ENCODE measurements at places on chromosomes 13 and 19.
A peak's percentile ranks its signal among the peaks of the same experiment; 100 is the strongest.

DNA sequence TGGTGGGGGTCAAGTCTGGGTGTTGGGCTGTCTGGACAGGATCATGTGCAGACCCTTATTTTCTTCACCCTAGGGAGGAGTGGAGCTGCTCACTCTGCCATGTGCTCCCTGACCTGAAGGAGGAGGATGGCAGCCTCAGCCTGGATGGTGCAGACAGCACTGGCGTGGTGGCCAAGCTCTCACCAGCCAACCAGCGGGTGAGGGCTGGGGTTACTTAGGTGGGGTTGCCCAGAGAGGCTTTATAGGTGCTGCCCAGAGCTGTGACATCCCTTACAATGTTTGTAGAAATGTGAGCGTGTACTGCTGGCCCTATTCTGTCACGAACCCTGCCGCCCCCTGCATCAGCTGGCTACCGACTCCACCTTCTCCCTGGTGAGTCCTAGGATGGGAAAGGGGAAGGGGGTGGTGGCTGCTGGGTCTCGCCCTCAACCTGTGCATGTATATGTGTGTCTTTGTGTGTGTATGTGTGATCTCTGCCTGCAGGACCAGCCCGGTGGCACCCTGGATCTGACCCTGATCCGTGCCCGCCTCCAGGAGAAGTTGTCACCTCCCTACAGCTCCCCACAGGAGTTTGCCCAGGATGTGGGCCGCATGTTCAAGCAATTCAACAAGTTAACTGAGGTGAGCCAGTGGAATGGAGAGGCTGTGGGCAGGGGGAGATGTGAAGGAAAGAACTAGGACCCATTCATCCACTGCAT is 5.1 kb downstream of the CHMP2A start:
- DNase-seq: no peak

DNA sequence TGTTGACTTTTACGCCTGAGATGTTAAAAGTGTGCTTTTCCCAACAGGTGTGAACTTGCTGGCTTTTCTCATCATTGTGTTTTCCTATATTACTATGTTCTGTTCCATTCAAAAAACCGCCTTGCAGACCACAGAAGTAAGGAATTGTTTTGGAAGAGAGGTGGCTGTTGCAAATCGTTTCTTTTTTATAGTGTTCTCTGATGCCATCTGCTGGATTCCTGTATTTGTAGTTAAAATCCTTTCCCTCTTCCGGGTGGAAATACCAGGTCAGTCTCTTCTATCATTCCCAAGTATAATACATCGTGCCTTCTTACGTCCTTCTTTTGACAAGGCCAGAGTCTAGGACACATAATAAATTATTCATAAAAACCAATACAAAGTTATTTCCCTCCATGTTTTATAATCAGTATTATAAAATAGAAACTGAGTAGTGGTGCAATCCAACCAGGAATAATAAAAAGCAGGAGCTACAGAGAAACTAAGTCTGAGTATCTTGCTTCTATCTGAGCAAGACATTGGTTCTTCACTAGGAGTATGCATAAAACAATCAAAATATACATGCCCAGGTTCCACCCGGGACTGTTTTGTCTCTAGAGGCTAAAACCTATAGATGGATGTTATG is 57.9 kb downstream of the RXFP2 start:
- DNase-seq: no peak

- no peak for DNase-seq
Observed at GRCh38 chr19:29079356-29080032, 133.5 kb downstream of the UQCRFS1 start.

DNA sequence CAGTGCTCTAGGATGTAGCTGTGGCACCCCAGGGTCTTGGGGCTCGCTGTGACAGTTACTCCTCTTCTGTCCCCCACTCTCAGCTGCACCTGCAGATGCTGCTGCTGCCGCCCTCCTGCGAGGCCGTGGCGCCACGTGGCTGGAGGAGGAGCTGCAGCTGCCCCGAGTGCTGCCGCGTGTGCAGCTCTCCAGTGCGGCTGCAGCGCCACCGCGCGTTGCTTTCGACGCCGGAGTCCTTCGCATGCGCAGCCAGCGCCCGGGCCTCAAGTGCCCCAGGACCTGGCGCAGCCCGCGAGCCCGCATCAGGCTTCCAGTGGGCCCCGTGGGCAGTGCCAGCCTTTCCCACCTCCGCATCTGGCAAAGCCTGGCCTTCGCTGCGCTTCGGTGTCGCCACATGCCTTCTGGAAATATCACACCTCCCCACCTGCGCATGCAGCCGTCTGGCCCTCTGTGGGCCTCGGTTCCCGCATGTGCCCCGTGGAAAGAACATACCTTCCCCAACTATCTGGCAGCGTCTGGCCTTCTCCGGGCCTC is 692 bp upstream of the ZNF580 start:
- no peak for DNase-seq

DNA sequence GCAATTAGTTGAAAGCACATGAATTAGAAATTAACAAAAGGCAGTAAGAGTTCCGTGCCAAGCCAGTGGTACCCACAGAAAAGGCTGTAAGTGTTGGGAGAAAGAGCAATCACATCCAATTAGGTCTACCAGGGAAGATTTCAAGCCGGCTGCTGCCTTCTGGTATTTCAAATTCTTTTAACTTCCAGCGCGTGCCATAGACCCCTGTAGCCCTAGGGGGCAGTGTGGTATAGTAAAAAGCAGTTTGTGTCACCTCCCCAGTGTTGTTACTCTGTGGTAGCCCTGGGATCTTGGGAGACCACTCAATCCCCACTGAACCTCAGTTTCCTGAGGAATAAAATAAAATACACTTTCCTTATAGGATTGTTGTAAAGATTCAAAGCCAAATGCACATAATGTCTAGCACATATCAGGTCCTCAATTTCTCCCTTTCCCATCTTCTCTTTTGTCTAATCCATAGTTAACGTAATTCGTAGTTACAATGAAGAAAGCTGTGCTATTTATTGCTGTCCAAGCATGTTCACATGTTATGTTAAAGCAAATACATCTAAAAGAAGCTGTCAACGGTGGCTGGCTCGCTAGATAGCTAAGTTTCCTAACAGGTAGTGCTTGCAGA is 230.2 kb downstream of the TDRD3 start:
- no peak for DNase-seq

- DNase-seq: peak; percentile 65
Observed at GRCh38 chr19:49362048-49362928, at the start of gene TEAD2. TEAD2 (minus strand) TSS chr19:49362416; CDS start chr19:49360075, 2,341 bp downstream.

- no peak for DNase-seq
Observed at GRCh38 chr19:20254121-20254520, 87.1 kb downstream of the ZNF486 start.

- DNase-seq: peak; percentile 71
Observed at GRCh38 chr13:45280751-45281634, 60.0 kb downstream of the TPT1 start.

DNA sequence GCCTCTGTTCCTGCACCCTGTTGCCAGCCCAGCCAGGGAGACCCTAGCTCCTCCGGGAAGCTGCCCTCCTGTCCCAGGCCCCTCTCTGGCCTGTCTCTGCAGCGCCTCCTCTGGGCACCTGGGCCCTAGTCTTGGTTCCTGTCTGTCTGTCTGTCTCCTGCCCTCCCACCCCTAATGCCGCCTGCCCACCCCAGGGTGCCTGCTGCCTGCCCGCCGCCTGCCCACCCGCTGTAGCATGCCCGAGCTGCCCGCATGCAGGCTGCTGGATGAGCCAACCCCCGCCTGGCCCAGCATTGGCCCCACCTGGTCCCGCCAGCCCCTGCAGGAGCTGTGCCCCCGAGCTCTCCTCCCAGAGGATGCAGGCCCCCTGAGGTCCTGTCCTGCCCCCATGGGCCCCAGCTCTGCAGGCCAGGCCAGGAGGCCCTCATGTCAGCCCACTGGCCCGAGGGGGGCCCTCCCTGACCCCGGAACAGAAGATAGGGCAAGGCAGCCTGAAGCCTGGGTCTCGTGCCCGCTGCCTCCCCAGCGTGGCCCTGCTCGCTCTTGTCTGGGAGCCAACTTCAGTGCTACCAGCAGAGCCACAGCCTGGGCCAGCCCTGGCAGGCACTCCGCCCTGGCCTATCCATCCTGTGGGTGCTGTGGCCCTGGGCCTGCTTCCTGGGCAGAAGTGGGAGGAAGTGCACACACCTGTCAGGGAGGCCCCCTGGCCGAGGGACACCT is 5.2 kb downstream of the MAP2K7 start:
- DNase-seq: no peak

DNA sequence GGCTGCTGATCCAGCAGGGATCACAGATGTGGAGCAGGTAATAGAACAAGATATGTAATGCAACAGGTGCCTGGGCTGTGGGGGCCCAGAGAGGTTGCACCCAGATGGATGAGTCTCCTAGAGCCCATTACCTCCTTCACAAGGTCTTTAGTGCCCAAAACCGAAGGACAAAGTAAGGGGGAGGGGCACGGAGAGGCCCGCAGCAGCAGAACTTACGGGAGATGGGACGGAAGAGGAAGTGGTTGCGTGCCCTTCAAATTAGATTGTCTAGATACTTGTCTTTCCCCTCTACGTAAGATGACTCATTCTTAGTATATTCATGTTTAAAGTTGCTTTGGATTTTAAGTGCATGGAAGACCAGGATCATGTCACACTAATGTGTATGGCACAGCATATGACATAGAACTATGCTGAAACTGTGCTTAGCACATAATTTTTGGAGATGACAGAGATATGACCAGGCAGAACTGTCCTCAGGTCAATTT is 5.7 kb upstream of the MRPS31 start:
- DNase-seq: no peak

DNA sequence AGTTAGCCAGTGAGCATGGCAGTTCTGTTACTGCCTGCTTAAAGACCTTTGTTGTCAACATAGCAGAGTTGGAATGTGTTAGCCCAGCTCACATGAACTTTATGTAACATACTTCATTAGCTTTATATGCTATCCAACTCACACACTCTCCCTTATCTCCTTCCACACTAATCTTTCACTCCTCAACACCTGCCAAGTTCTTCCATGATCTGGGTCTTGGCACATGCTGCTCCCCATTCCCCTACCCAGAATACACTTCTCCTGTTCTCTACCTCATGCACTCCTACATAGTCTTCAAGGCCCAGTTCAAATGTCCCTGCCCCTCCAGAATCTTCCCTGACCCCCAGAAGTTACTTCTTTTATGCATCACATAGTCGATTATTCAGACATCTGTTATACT is 179.3 kb downstream of the KATNAL1 start:
- DNase-seq: no peak

- no peak for DNase-seq
Observed at GRCh38 chr19:55488986-55489710, 912 bp downstream of the SSC5D start.

- no peak for DNase-seq
Observed at GRCh38 chr13:35475212-35475959, 1.1 kb downstream of the MAB21L1 start.

DNA sequence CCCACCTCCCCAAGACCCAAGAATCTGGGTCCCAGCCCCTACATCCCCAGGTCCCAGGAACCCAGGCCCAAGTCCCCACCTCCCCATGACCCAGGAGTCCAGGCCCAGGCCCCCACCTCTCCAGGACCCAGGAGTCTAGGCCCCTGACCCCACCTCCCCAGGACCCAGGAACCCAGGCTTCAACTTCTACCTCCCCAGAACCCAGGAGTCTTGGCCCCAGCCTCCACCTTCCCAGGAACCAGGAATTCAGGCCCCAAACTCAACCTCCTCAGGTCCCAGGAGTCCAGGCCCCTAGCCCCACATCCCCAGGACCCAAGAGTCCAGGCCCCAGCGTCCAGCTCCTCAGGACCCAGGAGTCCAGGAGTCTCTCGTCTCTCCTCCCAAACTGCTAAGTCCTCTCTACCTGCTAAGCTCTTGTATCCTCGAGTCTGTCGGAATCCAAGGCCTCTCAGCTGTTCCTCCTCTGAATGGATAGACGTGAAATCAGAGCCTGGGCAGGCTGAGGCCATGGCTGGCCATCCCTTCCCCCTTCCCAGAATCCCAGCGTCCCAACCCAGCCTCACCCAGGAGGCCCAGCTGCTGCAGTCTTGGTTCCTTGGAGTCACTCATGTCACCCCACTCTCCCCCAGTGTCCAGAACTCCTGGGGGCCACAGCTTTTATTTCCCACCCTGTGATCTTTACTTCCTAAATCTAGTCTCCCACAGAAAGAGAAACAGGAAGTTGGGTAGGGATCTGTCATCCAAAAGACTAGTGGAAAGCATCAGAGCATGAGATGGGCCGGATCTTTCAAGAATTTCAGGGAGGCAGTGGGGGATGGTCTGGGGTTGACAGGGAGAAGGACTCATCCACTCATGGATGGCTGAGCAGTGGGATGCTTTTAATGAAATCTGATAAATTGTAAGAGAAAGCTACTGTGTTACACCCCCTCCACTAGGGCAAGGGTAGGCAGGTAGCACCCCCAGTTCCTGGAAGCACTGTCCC is at the start of gene CD209:
Gene CD209, minus strand, starts transcription at position 632 of the 982 bp plus-strand sequence. Its CDS starts 23 bp downstream, at position 609.
- DNase-seq: no peak

- no peak for DNase-seq
Observed at GRCh38 chr13:77896536-77896935, 22.1 kb downstream of the EDNRB start.

DNA sequence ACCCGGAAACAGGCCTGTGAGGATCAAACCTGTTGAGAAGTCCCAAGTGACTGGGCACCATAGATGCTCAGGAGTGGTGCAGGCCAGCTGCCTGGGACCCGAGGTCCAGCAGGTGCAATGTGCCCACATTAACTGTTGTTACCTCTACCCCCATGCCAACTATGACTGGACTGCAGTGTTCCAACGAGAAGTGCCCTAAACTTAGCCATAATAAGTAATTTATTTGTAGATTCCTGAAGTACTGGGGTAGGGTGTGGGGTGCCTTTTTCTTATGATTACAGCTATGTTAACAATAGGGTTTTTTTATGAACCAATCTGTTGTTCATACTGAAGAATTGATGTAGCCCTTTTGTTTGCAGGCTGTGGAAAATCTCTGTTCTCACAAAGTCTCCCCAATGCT is 9.2 kb downstream of the CUL4A start:
- no peak for DNase-seq

DNA sequence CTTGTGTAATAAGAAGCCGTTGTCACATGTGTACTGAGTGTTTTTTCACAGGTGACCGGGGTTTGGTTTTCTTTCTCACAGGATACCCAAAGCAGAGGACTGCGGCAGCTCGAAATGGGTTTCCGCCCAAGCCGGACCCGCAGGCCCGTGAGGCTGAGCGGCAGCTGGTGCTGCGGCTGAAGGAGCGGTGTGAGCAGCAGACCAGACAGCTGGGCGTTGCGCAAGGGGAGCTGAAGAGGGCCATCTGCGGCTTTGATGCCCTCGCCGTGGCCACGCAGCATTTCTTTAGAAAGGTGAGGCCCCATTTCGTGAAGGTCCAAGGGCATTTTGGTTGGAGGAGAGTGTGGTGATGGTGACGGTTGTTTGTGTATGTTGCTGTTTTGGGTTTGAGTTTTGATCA is 236.3 kb downstream of the SLC7A1 start:
- no peak for DNase-seq

- DNase-seq: no peak
Observed at GRCh38 chr13:66781241-66781640, 448.9 kb downstream of the PCDH9 start.

DNA sequence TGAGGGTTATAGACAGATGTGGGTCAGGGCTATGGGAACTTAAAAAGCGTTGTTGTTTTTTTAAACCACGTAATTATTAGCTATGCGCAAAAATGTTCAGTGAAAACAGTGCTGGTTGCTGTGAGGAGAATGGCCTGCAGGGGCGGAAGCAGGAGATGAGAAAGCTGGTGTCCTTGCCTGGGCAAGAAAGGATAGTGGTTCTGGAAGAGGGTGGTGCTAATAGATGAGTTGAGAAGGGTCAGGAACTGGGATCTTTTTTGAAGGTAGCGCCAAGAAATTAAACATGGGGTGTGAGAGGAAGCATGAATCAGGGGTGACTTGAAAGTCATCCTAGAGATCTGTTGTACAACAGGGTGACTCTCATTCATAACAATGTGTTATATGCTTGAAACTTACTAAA is 4.8 kb upstream of the SMG9 start:
- DNase-seq: no peak

Data from 8988T (cell line).